Brain microvascular endothelial cell (primary cell): ENCODE measurements at places on chromosomes 5 and 9.
A peak's percentile ranks its signal among the peaks of the same experiment; 100 is the strongest.

- no peak for DNase-seq
These were observed 145.7 kb upstream of the GNA14 start for GRCh38 chr9:77793849-77794248.

- DNase-seq: peak; percentile 83
These were observed 200.5 kb downstream of the ARHGEF28 start for GRCh38 chr5:73826301-73827105.

DNA sequence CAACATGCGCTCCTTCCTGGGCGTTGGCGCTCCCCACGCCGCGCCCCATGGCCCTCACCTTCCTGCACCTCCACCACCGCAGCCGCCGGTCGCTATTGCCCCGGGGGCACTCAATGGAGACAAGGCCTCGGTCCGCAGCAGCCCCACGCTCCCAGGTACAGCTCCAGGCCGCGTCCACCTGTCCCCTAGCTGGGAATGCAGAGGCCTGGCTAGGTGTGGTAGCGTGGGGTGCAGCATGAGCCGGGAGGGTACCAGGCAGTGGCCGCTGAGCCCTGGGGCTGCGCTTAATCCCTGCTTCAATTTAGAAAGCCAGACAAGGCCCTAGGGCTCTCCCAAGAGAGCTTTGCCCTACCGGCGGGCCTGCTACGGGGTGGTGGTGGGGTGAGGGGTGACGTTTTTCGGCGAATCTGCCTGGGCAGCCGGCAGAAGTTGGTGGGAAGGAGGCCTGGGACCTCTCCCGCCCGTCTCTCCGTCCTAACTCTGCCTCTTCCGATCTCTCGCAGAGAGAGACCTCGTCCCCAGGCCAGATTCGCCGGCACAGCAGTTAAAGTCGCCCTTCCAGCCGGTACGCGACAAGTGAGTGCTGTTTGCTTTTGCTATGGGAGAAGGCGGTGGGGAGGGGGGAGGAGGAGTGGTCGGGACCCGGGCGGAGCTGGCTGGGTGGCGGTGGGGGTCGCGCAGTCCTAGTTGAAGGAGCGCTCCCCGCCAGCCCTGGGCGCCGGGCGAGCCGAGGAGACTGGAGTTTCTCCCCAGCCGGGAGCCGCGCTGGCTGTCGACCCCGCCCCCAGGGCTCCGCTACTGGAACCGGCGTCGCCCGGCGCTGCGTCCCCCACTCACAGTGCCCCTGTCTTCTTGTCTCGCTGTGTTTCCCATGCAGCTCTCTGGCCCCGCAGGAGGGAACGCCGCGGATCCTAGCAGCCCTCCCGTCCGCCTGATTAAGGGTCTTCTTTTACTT is 4.8 kb downstream of the IRX1 start:
- DNase-seq: no peak

GRCh38 chr5:37005252-37005651 is 128.7 kb downstream of the NIPBL start:
- no peak for DNase-seq

DNA sequence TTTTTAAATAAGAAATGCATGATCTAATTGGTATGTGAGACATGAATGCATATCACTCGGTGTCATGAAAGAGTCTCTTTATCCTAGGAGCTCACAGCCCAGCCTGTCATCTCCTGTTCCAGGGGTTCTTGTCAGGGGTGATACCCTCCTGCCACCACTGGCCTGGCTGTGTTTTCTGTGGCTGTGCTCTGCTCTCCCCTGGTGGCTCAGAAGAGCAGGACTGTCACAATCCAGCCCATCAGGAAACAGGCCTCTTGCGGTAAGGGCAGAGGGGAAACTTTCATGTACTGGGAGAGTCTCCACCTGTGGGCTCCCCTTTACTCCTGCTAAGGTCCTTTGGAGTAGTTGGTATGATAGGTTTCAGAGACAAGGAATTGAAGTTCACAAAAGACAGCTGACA is 240.2 kb upstream of the GLRA1 start:
- no peak for DNase-seq

- DNase-seq: no peak
These were observed 399 bp downstream of the NDUFA2 start for GRCh38 chr5:140647042-140647419.

GRCh38 chr5:60517850-60518249 is 182.1 kb downstream of the DEPDC1B start:
- no peak for DNase-seq

DNA sequence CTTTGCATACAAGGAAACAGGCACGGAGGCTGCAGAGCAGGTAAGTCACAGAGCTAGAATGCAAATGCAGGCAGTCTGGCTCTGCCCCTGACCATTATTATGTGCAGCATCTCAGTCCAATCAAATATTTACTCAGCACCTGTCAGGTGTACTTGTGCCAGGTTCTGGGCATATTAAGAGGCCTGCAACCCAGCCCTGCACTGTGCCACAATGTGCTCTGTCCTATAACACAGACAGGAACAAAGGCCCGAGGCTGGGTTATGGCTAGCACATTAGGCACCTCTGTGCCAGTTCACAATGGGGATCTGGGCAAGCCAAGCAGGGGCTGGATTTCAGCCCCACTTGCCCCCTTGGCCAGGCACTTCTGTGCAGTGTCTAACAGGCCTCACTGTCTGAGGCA is 14.0 kb downstream of the ARL15 start:
- no peak for DNase-seq

GRCh38 chr5:14208071-14209021 is 65.2 kb downstream of the TRIO start:
- DNase-seq: peak; percentile 79

GRCh38 chr9:34771007-34771406 is 61.1 kb upstream of the CCL21 start:
- DNase-seq: no peak

DNA sequence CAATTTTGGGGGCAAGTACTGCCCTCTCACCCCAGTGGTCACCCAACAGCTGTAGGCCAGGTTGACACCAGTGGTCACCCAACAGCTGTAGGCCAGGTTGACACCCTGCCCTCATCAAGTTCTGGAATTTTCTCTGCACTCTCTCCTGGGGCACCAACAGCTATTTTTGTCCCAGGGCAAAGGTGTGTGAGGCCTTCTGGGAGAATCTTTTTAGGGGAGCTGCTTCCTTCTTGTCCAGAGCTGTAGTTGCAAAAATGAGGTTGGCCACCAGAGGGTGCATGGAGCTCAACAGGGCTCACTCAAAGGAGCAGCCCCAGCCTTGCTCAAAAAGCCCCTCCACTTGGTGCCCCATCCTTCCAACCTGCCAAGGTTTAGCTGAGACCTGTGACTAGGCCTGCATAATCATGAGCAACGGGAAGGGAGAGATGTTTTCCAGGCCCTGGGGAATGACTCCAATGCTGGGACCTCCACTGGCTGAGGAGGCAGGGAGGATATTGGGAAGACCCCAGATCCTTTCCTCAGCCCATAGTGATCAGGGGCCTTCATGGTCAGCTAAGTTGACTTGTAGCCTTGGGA is 10.6 kb upstream of the P4HA2 start:
- peak; percentile 69 for DNase-seq

DNA sequence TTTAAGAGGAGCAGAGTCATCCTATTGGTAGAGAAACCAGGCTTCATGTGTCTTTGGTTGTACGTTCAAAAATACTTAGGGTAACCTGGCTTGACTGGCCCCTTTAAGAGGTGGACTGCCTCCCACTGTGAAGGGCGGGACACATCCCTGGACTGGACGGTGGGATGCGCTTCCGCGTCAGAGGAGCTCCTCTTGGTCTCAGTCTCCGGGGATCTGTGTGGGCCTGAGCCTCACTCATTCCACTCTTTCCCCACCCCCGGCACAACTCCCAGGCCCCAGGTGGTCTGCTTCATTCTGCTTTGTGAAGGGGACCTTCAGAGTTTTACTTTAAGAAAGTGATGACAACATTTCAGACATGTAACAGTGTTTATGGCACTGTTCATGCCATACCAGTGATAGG is 601.1 kb downstream of the IRX1 start:
- DNase-seq: no peak

DNA sequence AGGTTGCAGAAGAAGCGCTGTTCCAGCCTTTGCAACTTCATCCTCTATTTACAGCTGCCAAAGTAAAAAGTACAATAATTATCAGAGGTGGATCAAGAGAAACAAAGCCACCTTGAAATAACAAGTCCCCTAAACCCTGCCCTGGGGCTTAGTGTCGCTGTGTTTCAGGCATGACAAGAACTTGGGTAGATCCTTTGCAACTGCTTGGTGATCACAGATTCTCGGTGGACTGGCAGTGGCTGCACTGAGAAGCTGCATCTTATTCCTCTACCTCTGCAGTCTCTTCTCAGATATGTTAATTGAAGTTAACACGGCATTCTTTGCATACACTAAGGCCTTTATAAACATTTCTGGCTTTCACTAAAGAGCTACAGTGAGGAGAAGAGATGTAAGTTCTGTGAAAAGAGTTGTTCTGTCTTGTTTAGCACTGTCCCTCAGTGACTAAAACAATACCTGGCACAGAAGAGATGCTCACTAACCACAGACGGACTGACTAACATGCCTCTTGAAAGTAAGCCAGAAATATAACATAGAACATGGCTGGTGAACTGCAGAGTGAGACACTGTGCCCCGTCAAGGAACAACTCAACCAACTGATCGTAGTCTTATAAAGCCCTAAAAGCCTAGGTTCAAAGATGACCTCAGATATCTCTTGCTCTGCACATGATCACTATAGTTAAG is 144.2 kb downstream of the MLLT3 start:
- DNase-seq: peak; percentile 28

- DNase-seq: no peak
These were observed 221.2 kb downstream of the TMEM167A start for GRCh38 chr5:82855893-82856550.

- no peak for DNase-seq
These were observed 57.2 kb upstream of the FBXW11 start for GRCh38 chr5:172063463-172064235.

DNA sequence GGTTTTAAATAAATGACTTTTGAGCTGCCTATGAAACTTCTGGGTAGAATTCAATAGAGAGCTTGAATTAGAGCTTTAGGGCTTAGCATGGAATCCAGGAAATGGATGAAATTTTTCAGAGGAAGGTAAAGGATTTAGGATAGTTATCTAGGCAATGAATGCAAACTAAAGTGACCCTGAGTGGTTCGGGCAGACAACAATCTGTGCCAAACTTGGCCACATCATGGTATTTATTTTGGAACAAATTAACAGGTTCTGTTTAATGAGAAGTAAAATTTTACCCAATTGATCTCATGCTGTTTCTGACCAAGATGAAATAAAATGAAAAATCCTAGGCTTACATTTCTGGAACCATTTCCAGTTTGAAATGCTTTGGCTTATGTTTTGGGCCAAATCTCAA is 934.4 kb downstream of the MAT2B start:
- DNase-seq: no peak

DNA sequence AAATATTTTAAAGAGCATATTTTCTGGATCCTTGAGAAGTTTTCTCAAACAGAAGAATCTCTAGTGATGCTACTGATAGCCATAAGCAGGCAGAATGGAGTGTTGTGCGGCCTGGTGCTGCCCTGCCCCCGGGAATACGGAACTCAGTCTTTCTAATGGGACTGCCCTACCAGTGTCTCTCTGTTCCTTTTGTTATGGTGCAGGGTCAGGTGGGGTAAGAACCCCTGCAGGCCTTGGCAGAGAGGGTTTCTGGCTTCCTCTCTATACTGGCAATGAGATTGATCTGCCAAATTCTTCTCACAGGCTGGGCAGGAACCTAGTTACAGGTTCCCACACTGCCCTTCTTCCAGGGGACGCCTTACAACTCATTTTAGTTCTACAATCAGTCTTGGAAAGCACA is 2.6 kb downstream of the IL5 start:
- no peak for DNase-seq

GRCh38 chr5:149672701-149673476 is 57.2 kb upstream of the PPARGC1B start:
- DNase-seq: no peak

GRCh38 chr9:90505695-90506094 is 136.9 kb downstream of the DIRAS2 start:
- DNase-seq: no peak
